ENCODE measurements at places on chromosomes 2 and 18.
A peak's percentile ranks its signal among the peaks of the same experiment; 100 is the strongest.

DNA sequence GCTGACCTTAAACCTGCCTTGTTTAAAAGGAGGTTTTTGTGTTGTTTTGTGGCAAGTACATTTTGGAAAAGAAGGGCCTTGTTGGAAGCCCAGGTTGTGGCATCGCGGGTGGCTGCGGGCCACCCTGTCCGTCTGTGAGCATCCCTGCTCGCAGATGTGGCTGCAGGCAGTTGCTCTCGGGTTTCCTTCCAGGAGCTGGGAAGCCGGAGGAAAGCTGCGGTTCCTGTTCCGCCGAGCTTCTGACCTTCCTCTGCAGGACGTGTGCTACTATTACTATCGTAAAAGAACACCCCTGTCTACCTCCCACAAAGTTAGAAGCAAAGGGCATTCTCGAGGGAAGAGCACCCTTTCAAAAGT is 766 bp downstream of the MFF start:
- DNase-seq: no peak

- DNase-seq: no peak
Measured at GRCh38 chr2:67616749-67617148, 219.6 kb downstream of the ETAA1 start.

DNA sequence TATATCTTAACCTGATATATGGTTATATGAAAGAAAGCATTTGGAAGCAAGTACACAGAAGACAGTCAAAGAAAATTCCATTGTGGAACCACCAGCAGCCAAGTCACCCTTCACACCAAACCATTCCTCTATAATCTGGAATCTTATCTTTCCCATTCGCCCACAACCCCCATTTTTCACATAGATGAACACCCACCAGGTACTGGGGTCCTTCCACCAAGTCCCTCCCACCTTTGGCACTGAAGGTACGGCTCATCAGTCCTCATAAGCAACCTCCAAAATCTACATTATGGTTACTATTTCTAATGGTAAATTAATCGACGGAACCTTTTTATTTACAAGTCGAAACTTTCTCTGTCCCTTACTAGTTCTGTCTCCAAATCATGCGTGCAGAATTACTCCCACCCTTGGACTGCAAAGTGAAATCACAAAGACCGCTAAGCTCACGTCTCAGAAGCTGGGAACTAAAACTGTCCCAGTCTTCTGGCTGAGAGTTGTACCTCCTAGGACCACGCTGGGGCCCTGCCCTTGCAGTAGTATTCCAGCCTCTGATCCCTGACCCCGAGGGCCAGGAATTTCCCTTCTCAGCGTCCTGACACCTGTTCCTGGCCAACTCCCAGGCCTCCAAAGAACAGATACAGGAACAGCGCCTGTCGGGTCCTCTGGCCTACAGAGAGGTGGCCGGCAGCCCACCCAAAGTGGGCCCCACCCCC is 702 bp downstream of the OLA1 start:
- peak; percentile 3 for DNase-seq

GRCh38 chr2:45445037-45445436 is 166.0 kb downstream of the SRBD1 start:
- no peak for DNase-seq
